Nasal cavity respiratory epithelium epithelial cell of viscerocranial mucosa (primary cell): ENCODE measurements at places on chromosomes 5 and 9. TPM values are rescaled to one million over a fixed set of nuclear protein-coding genes. Genes with fewer than 3 reads are reported as not detected.

The KCNN2 gene
- under 0.01 TPM in 1 of 2 replicates, not detected in the other for total RNA-seq

The GPR151 gene
- not detected in 2 replicates for total RNA-seq

The PCDHB5 gene
- 0.34 and 1.00 TPM in 2 replicates for total RNA-seq

The PHPT1 gene
- total RNA-seq, result 88.2 and 91.8 TPM in 2 replicates

The PRSS3 gene
- total RNA-seq, result 3.1 and 36.6 TPM in 2 replicates

The PCDHA1 gene
- total RNA-seq, result under 0.01 TPM in 1 of 2 replicates, not detected in the other

The CNTNAP3B gene
- 3.1 and 9.9 TPM in 2 replicates for total RNA-seq

The HMGCS1 gene
- total RNA-seq, result 95.6 and 96.7 TPM in 2 replicates

The SEMA5A gene
- 1.8 and 3.4 TPM in 2 replicates for total RNA-seq

The BTF3 gene
- 336 and 355 TPM in 2 replicates for total RNA-seq
